ENCODE measurements at places on chromosomes 5 and 9.
A peak's percentile ranks its signal among the peaks of the same experiment; 100 is the strongest.

DNA sequence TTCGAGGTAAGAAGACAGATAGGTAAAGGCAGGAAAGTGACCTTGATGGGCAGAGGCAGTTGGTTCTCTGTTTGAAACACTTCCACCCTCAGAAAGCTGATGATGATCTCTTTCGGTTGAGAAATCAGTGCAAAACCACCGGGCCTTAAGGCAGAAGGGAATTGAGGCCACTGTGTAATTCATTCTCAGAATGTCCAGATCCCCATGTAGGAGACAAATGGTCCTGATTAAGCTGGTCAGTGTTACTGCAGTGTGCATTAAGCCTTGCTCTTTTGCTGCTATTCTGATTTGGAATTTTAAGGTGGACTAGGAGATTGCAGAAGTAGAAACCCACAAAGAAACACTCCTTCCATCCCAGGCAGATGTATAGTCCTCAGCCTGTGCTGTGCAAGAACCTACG lies 255.2 kb downstream of the ARHGAP26 start:
- no peak for DNase-seq

- DNase-seq, result no peak
These were observed 14.6 kb downstream of the GOLPH3 start for GRCh38 chr5:32159328-32160072.

GRCh38 chr5:90809311-90810056 lies 250.9 kb downstream of the ADGRV1 start:
- DNase-seq, result no peak

DNA sequence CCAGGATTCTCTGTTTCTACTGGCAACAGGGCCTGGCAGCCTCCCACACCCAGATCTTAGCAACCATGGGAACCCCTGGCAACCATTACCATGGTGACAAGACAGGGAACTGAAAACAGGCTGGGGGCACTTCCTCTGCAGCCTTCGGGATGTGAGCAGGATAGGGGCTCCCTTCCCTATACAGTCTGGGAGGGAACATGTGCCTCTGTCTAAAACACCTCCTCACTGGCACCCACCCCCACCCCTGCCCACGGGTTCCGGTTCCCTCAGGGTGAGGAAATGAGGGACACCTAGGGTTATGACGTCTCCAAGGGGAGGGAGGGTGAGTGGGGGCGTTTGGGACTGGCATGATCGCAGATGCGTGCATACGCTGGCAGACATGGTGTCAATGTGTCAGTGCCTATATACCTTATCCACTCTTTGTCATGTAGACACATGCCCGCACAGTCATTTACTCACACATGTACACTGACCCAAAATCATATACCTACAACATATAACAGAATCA lies 3.0 kb upstream of the DNAJB5 start:
- DNase-seq, result peak; percentile 36

DNA sequence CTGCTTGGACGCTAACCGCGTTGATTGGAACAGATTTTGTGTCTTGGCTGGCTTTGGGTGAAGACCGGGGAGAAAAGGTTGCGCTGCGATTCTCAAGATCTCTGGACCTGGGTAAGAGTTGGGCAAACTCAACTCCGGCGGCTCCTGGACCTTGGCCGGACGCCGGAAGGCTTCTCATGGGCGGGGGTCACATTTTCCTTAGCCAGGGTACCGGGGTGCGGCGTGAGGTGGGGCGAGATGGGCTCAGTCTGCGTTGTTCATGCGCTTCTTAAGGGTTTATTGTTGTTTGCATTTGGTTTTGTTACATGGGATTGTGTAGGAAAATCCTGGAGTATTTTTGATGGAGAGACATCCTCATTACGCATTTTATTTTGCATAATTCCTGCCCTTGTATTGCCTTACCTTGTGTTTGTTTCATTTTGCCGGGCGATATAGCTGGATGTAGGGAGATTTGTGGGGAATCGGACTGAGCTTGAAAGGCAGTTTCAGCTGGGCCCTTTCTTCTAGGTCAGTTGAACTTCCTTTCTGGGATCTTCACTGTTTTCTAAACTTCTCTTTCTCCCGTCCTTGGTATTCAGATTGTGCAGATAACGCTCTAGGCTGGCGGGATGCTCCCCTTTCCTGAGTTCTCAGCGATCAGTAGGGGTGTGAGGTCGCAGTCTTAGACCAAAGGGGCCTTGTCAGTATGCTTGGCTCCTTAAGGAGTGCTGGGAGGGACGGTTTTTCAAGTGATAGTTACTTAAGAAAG lies 524 bp downstream of the MEGF10 start:
- DNase-seq, result no peak

DNA sequence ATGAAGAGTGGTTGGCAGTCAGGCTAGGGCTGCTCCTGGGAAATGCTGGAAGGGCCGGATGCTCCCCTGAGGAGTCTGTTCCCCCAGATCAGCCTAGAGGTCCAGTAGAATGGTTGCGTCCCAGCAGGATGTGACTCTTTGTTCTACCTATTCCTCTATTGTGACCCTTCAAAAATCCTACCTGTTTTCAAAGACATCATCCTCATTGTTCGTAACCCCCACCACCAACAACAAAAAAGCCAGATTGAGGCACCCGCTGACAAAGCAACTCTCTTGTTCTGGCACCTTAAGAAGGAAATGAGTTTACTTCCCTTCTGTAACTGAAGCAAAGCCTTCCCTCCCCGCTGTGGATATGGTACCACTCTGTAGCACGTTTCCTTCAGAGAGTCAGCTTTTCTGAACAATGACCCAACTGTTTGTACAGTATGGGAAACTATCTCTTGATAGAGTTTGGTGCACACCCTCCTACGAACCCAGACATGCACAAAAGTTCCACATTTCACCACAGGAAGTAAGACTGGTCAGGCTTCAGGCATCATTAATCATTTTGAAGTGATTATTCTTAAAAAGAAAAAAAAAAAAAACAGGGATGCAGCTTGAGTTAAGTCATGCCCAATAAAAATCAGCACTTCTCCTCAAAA lies 207.2 kb downstream of the ENC1 start:
- no peak for DNase-seq

Measured in NCI-H1694 (cell line).